Heart right ventricle (tissue), 16 donors: ENCODE measurements at places on chromosomes 2 and 18.

- DNase-seq, result no peak
Observed at GRCh38 chr2:130756874-130757668, 1.7 kb downstream of the AMER3 start.

DNA sequence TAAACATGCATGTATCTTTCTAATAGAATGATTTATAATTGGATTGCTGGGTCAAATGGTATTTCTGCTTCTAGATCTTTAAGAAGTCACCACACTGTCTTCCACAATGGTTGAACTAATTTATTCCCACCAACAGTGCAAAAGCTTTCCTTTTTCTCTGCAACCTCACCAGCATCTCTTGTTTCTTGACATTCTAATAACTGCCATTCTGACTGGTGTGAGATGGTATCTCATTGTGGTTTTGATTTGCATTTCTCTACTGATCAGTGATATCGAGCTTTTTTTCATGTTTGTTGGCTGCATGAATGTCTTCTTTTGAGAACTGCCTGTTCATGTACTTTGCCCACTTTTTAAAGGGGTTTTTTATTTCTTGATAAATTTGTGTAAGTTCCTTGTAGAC lies 182.5 kb downstream of the ANKRD44 start:
- DNase-seq, result no peak

- DNase-seq, result no peak
Observed at GRCh38 chr2:118094503-118094902, 6.2 kb downstream of the INSIG2 start.

DNA sequence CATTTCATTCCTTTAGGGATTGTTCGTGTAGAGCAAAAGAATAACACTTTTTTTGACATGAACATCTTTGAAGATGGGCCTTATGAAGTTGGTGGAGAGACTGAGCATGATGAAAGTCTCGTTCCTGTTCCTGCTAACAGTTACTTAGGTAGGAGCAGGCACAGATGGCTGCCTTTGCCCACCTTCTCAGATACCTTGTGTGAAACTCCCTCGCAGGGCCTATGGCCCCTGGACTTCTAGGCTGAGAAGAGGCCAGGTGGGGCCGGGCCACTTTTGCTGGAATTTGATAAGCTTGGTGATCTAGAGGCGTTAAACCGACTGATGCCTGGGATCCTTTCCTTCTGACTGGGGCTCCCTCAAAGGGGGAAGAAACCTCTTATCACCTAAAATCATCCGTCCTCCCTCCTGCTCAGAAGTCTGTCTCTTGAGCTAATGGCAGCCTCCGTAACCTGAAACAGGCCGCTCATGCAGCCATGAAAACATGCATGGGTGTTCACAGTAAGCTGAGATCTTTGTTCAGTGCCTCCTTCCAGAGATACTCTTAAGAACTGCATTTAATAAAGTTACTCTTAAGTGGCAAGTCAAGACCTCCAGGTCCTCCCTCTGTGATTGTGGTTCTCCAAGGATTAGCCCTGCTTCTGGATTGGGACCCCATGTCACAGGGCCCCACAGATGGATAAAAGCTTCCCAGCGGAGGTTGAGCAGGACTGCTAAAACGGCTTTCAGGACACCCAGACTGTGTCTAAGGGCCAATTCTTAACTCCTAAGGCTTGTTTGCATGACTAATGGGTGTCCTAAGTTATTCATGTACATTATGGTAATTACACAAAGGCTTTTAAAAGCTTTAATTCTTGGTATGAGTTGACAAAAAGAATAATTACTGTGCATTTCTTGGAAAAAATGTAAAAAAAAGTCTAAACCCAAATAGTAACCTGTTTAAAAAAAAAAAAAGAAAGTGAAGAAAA lies 43.9 kb downstream of the ITGA6 start:
- DNase-seq, result no peak

DNA sequence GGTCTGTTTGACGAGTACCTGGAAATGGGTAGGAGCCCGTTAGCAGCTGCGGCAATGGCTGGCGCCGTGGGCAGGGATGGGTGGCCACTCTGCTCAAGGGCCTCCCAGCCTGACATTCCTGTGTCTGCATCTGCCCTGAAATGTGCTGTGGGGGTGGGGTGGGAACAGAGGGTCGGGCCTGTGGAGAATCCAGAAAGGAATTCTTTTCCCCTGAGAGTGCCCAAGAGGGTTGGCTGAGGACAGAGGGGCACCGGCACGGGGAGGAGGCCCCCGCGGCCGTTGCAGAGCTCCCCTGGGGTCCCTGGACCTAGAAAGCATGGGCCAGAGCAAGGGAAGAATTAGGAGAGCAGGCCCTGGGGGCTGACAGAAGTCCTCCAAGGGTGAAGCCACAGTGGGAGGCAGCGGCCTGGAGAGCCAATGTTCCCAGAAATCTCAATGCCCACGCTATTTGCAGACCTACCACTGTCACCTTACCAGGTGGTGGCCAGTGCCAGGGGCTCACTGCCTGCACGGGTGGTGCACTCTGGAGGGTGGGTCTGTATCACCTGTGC lies 27.8 kb downstream of the ANO7 start:
- no peak for DNase-seq

GRCh38 chr2:210428393-210429179 lies 48.0 kb downstream of the LANCL1 start:
- DNase-seq, result no peak

GRCh38 chr18:10190564-10190963 lies 263.9 kb upstream of the APCDD1 start:
- DNase-seq, result no peak

- DNase-seq, result peak; percentile 49
Observed at GRCh38 chr18:76686737-76687231, 135.6 kb upstream of the ZNF236 start.

DNA sequence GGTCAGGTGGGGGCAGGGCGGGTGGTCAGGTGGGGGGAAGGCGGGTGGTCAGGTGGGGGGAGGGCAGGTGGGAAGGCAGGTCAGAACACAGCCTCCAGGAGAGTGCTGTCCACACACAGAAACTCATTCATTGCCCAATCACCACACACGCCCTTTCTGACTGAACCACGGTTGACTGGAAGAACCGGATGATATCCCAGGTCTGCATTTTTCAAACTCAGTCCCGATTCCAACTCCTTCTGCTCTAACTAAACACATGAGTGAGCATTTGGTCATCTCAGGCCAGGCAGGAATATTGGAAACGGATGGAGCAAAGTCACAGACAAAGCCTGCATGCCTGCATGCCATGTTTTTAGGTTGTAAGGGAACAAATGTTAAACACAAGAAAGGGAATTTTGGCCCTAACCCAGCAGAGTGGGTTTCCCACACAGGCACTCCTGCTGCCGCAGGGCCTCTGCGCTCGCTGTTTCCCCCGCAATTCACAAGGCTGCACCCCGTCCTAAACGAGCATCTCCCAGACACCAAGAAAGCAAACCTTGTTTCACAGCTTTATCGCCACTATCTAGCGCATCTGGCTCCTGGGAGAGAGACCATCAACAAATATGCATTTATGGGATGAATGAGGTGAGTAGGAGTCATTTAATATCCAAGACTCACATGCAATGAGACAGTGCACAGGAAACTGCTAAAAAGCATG lies 100.1 kb downstream of the ZNF516 start:
- no peak for DNase-seq

DNA sequence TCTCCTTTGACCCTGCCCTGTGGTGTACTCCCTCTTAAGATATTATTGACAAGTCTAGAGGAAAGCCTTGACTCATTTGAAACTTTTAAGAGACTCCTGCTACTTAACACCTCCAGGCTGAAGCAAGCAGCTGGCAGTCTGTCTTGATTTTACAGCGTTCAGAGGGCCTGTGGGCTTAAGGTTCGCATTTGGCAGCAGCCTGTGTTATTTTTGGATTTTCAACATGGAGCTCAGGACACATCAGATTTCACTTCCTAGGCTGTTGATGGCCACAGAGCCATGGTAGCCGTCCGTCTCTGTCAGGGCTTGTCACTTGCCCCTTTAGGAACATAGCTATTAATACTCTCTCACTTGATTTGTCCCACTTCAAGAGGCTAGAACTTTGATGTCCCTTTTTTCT lies 73.6 kb downstream of the VWA3B start:
- DNase-seq, result peak; percentile 35
